ENCODE measurements at places on chromosomes 11 and 22.

GRCh38 chr22:32577591-32577990 lies 103.0 kb downstream of the FBXO7 start:
- DNase-seq, result no peak

DNA sequence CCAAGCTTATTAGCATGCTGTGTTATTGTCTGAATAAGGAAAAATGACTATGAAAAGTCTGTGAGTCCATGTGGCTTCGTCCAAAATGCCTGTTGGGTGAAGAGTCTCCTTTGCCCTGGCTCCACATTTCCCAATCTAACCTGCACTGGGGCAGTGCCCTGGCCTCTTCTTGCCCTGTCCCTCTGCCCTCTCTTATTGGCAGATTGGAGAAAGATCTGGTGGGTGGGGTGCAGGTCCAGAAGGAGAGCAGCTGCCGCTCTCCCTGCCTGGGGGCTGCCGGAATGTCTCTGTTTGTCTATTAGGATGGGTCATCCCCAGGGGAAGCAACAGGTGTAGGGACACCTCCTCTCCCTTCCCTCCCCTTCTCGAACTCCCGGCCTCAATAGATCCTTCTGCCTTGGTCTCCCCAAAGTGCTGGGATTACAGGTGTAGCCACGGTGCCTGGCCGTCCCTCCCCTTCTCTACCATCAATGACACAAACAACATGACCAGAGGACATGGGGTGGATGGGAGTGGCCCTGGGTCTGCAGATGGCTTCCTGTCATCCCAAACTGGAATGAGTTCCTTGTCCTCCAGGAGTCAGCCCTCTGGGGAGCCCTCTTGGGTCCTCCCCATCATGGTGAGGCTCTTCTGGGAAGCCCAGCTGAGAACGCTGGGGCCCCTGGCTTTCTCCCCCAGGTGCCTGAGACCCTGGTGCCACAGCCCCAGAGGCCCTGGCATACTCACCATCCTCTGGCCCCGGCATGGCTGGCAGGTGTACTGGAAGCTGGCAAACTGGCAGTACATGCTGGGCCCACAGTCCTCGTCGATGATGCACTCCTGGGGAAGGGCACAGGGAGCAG lies 40.5 kb downstream of the DKK3 start:
- no peak for DNase-seq

DNA sequence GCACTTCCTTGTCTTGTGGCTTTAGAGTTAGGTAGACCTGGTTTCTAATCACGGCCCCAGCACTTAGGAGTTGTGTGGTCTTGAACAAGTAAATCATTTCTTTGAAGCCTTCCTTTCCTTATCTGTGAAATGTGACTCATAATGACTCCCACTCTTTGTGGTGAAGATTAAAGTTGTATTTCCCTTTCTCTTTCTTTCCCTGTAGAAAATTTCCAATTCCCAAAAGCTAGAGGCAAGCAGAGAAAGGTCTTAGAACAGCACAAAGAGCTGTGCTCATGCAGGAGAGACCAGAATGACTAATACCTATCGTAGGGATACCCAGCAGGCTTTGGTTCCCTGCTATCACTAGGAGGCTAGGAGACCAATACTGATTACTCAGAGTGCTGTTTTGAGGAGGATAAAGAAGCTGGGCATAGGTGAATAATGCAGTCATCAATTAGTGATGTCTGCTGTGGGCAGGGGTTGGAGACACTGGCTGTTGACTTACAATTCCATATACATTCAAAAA lies 270.7 kb upstream of the SYN3 start:
- peak; percentile 36 for DNase-seq

DNA sequence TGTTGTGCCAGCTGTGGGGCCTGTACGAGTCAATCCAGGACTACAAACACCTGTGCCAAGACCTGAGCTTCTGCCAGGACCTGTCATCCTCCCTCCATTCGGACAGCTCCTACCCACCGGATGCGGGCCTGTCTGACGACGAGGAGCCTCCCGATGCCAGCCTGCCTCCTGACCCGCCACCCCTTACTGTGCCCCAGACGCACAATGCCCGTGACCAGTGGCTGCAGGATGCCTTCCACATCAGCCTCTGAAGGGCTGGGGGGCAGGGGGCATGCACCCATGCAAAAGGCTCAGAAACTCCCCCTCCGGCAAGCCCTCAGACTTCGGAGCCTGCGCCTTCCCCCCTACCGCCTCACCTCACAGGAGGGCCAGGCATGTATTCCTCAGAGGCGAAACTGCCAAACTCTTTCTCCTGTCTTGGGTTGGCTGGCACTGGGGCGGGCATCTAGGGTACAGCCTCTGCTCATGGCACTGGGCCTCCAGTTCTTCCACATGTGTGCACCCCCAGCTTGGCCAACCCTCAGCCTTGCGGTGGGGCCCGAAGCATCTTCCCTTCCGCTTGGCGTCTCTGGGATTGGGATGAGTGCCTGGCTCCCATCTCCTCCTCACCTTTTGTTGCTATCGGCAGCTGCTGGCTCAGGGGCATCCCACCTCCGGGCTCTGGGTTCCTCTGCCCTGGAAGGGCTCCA lies 1.2 kb downstream of the FAM89B start:
- no peak for DNase-seq

- no peak for DNase-seq
Measured at GRCh38 chr11:64687204-64687603, 35.8 kb downstream of the NRXN2 start.

DNA sequence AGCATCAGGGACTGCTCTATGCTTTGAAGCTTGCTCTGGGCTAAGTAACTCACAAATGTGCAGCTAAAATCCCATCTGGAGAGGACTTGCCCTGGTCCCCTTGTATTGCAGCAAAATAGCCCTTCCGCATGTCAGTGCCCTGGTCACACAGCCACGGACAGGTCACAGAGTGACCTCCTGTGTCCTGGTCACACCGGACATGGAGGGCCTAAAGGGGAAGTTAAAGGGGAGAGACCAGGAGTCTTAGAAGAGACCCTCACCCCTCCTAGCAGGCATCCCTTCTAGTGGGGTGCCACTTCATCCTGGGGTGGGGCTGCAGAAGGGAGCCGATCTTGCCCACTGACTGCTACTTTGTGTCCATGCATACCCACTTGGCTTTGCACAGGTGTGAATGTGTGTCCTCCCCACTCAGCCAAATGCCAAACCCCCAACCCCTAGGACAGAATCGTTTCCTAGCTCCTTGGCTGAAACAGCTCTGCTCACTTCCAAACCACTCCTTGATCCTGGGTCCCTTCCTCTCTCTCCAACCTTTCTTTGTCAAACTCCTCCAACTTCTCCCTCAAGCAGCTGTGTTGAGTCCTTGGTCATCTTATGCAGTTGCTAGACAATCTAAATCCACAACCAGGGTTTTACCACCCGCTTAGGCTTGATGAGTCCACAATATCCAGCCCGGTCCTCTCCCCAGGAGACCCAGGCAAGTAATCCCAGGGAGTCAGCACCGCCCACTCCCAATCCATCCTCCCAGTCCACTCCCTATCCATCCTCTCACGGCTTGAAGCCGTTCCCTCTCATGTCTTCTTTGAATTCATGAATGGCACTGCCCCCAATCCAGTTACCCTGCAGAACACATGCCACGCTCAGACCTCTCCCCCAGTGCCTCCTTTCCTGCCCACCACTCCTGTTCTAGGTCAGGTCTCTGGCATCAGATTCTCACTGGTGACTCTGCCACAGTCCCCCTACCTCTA lies 3.3 kb upstream of the FXYD6 start:
- DNase-seq, result no peak

Measured in fibroblast of lung (primary cell).